ENCODE measurements at places on chromosomes 3 and 15.

GRCh38 chr15:60297047-60297446, 100.7 kb downstream of the ANXA2 start:
- DNase-seq: peak; percentile 26

GRCh38 chr3:108406661-108407206, 103.7 kb downstream of the MYH15 start:
- DNase-seq: peak; percentile 33

GRCh38 chr3:12179441-12179840, 20.7 kb upstream of the TIMP4 start:
- no peak for DNase-seq

GRCh38 chr15:100903168-100903554, 16.0 kb upstream of the LRRK1 start:
- no peak for DNase-seq

GRCh38 chr3:59116233-59116537, 66.4 kb upstream of the CFAP20DC start:
- DNase-seq: peak; percentile 6

DNA sequence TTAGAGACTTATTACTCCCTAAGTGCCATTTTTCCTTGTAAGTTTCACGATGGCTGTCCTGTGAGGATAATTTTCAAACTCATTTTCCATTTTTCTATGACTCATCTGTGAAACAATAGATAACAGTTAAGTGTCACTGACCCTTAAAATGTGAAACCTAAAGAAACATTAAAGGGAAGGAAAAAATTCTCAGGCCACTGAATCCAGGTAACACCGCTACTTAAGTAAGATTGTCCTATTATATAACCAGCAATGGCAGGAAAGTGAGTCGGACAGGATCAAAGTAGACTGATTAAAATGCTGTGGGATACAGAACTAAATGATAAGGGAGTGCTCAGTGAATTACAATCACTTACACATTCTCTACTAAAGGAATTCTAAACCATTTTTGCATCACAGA, 12.4 kb downstream of the PLD1 start:
- no peak for DNase-seq

- DNase-seq: no peak
These were observed 245.3 kb downstream of the MCTP2 start for GRCh38 chr15:94476686-94477085.

DNA sequence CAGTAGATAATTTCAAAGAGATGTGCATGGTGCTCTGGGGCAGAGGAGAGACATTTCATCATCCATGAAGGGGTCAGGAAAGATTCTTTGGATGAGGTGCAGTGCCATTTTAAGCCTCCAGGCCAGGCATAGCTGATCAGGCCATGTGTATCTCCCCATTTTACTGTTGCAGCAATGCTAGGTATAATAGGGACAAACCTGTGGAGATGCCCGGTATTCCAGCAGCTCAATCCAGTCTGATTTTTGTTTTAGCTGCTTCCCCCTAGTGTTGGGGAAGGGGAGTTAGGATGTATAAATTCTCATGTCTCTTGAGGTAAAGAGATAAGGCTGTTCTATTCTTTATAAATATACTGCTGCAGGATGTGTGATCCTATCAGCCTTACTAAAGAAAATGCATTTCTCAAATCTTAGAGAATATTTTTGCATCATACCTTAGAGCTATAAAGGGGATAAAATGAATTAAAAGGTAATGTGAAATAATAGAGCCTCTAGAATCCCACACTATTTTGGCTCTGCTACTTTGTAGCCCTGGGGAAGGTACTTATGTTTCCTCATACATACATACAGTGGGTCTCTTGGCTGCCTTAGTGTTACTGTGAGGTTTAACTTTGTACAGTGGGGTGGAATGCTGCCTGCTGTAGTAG, 5.2 kb downstream of the CDV3 start:
- no peak for DNase-seq

- DNase-seq: no peak
These were observed 11.3 kb downstream of the CSRNP1 start for GRCh38 chr3:39142067-39142466.

- no peak for DNase-seq
These were observed 124.1 kb downstream of the THRB start for GRCh38 chr3:24370352-24371090.

Data from GM06990 (cell line).